ENCODE measurements at places on chromosomes 12 and 14.

- no peak for DNase-seq
These were observed 24.6 kb downstream of the TMEM19 start for GRCh38 chr12:71710276-71711125.

DNA sequence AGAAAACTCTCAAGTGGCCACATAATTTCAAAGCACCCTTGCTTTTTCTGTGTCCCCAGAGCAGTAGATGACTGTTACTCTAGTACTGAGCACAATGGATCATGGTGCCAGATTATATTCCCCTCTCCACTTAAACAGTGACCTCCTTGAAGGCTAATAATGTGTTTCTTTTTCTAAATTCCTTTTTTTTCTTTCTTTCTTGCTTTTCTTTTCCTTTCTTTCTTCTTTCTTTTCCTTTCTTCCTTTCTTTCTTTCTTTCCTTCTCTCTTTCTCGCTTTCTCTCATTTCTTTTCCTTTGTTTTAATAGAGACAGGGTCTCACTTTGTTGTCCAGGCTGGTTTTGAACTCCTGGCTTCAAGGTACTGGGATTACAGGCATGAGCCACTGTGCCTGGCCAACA lies 26.2 kb upstream of the TSPAN11 start:
- DNase-seq: no peak

DNA sequence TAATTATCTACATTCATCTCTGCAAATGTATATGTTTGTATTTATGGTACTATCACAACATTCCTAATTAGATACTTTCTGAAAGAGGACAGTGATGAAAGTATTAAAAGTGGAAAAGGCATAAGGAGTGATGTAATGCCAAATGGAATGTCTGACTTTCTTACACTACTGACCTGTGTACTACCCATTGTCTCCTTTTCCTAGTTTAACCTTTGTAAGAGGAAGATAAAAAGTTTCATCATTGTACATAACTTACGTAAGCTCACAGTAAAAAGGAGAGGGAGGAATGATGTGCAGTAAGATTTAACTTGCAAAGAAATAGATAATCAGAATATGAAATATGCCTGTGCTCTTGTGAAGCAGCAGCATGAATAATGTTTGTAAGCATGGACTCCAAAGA lies 55.9 kb downstream of the SOX5 start:
- no peak for DNase-seq

GRCh38 chr12:109637996-109638395 lies 64.4 kb downstream of the MVK start:
- DNase-seq: no peak

DNA sequence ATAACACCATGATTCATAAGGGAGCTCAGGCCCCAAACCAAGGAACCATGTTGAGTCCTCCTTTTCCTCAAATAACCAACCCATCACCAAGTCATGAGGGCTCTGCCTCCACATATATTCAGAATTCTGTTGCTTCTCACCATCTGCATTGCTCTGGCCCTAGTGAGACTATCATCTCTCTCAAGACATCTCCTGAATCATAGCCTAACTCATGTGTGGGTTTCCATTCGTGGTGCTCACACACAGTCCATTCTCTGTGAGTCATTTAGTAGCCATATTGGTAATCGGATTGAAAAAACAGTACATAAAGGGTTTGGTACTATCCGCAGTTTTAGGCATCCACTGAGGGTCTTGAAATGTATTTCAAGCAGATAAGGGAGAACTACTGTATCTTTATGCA lies 5.1 kb upstream of the SLC38A2 start:
- DNase-seq: no peak

- no peak for DNase-seq
These were observed 11.9 kb downstream of the GPR68 start for GRCh38 chr14:91232603-91233002.

- DNase-seq: no peak
These were observed 1.5 kb downstream of the COL2A1 start for GRCh38 chr12:48002773-48003218.

DNA sequence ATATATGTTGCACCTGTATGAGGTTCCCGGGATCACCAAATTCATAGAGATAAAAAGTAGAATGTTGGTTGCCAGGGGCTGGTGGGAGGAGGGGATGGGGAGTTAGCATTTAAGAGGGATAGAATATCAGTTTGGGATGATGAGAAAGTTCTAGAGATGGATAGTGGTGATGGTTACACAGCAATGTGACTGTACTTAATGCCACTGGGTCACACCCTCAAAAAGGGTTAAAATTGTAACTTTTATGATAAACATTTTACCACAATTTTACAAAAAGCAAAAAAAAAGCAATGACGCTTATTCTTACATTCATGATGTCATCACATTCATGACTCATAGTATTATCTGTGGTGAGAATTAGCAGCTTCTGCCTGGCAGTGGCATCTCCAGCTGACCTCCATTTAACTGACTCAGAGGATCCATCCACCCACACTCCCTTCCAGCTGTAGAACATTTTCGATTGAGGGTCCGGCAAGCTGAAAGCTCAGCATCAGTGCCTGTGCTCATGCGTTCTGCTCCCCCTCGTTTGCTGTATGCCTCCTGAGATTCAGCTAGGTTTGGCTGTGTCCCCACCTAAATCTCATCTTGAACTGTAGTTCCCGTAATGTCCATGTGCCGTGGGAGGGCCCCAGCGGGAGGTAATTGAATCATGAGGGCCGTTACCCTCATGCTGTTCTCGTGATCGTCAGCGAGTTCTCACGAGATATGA lies 64.8 kb upstream of the TMEM260 start:
- DNase-seq: no peak

DNA sequence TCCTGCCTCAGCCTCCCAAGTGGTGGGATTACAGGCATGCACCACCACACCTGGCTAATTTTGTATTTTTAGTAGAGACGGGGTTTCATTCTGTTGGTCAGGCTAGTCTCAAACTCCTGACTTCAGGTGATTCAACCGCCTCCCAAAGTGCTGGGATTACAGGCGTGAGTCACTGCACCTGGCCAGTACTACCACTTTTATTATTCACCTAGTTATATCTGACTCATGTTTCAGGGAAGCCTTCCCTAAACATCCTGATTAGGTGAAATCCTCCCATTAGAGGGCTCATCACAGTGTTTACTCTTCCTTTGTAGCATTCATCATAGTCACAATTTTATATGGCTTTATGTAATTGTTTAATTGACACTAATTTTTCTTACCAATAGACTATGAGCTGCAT lies 295.3 kb upstream of the SOX5 start:
- DNase-seq: no peak

- no peak for DNase-seq
These were observed 15.8 kb upstream of the VPS33A start for GRCh38 chr12:122282061-122282460.

DNA sequence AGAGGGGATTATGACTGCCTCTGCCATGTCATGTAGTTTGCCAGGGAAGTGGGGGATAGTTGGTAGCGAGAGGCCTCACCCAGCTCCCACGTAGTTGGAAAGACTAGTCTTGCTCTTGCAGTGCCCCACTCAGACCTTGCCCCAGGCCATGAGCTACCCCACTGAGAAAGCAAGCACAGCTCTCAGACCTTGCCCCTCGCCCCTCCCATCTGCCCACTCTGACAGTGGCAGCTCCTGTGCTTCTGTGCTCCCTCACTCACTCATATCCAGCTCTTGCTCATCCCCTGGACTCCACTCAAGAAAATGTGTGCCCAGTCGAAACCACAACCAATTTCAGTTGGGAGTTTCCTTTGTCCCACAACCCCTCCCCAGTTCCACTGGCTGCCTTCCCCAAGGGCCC lies 55.5 kb upstream of the BDKRB2 start:
- no peak for DNase-seq

- no peak for DNase-seq
These were observed 1154.8 kb downstream of the TMEM121 start for GRCh38 chr14:106681161-106681560.

GRCh38 chr12:45872446-45872845 lies 117.9 kb downstream of the SCAF11 start:
- DNase-seq: no peak

DNA sequence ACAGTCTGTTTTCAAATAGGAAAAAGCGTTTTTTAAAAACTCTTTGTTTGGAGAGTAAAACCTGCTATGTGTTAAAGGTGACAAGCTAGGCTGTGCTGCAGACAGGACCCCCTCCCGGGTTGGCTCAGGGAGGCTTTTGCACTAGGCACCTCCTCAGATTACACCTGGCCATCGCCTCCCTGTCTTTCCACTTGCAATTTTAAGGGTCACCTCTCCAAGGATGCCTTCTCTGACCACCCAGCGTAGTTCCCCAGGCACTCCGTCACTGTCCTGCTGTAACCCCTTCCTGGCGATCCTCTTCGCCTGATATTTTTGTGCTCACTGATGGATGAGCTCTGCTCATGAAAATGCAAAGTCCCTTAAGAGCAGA lies 80.7 kb downstream of the NTF3 start:
- no peak for DNase-seq

DNA sequence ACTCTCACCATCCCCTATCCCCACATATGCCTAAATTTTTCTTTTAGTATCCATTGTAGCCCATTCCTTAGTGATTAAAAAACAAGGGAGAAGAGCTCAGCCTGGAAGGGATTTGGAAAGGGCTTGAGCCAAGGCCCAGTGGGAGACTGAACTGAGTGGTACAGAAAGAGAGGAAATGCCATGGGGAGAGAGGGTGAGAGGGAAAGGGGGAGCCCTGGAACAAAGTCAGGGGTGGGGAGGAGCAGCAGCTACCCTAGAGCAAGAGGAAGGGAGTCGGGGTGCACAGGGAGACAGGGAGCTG lies 2.6 kb upstream of the ATN1 start:
- DNase-seq: no peak

- no peak for DNase-seq
These were observed 49.3 kb upstream of the DIO2 start for GRCh38 chr14:80260645-80261044.

DNA sequence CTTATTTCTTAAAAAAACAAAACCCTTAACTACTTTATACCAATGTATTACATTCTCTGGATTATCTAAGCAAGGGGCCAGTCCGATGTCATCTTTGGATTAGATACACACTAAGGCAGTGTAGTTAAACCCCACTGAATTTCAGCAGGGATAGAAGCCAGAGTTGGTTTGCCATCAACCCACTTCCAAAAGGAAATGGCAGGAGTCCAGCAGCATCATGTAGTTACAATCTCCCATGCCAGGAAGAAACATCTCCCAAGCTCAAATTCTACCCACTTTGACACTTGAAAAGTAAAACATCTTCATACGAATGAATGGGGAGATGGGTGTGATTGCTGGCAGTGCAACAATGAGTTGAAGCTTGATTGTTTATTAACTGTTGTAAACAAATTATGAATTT lies 203.5 kb upstream of the PLXNC1 start:
- DNase-seq: no peak

DNA sequence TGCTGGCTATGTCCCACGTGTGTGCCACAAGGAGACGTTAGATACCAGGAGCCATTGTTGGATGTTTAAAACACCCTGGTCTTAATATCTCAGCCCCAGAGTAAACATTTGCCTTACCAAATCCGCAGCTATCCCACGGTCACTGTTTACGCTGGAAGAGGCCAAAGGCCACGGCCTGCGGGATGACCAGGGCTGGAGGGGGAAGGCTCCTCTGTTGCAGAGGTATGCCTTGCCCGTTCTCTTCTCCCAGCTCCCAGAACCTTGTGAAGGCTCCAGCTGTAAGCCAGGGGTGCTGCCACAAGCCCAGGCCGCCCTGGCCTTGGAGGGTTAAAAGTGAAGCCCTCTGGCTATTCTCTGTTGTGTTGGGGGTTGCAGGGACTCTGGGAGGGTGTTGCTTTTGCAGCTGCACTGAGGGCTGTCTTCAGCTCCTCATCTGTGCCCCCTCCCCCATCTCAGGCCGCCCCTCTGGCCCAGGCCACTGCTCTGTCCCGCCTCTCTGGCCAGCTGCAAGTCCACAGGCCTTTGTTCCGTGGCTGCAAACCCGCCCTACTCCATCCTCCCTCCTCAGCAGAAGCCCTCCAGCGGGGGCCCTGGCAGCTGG lies 2.5 kb downstream of the PLEKHG3 start:
- no peak for DNase-seq
